Jurkat, Clone E6-1 (cell line): ENCODE measurements at places on chromosomes 1 and 21.

- no peak for DNase-seq
Measured at GRCh38 chr1:78227705-78228635, 182.2 kb downstream of the GIPC2 start.

DNA sequence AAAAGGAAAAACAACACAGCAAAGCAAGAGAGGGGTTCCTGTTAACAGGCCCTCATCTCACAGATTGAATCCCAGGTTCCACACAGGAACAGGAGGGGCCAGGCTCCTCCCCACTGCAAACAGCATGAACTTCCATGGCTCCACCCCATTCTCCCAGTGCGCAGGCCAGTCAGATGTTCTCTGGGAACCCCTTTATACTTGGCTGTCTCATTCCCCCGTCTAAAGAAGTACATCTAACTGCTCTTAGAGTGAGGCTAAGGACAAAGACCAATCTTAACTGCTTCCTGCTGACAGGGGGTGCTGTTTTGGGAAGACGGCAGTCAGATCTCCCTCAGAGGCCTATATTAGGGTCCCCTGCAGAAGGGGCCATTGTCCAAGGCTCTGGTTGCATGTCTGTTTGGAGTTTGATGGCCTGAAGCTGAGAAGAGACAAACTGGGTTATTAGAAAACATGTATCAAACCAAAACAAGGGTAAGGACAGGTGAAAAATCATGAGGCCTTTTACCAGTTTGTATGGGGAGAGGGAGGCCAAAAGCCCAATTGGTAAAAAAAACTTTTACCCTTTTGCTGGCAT is 10.5 kb upstream of the NASP start:
- no peak for DNase-seq

DNA sequence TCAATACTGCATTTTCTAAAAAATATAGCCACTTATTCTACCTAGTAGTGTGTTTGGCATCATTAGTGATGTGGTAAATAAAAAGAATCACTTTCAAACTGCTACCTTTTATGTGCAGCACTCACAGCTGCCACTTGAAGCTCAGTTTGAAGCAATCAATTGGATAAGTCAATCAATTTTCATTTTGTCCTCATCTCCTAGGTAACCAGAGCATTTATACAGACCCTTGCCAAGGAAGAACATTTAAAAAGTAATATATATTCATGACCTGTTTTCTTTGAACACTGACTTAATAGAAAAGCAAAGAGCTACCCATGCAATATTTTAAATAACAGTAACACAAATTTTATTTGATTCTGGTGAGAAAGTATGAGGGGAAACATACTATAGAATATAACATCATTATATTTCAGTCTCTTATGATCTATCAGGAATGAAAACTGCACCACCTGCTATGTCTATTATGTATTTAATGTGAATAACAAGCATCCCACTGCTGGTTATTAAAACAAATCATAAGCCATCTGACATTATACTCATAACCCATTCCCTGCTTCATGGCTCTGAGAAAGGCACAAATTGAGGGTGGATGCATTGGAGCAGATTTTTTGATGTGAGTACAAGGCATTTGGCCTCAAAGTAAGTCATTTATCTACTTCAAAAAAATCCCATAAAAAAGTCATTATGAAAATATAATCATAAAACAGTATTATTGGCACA is 168.4 kb upstream of the C21orf91 start:
- DNase-seq = no peak

GRCh38 chr1:202133001-202133400 is 10.3 kb downstream of the GPR37L1 start:
- no peak for DNase-seq
